ENCODE measurements at places on chromosomes 1 and 21.

- no peak for DNase-seq
Observed at GRCh38 chr1:91402023-91402422, 2.6 kb downstream of the HFM1 start.

- DNase-seq: no peak
Observed at GRCh38 chr1:204089044-204089751, 16.3 kb downstream of the SOX13 start.

DNA sequence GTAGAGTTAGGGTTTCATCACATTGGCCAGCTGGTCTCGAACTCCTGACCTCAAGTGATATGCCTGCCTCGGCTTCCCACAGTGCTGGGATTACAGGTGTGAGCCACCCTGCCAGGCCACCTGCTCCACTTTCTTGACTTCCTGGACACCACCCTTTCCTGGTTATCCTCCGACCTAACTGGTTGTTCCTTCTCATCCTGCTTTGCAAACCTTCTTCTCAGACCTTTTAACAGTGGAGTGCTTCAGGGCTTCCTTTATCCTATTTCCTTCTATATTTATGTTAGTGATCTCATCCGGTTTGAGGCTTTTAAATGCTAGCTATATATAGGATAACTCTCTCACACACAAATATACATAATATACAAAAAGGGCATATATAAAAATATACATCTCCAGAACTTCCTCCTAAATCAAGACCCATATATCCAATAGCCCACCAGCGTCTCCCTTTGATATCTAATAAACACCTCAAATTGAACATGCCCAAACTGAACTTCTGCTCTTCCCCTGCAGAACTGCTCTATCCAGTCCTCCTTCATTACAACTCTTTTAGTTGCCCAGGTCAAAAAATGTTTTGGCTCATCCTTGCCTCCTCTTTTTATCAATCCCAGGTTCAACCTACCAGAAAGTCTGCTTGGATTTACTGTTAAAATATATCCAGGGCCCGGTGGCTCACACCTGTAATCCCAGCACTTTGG lies 19.5 kb upstream of the UQCRHL start:
- DNase-seq: no peak

GRCh38 chr1:231183639-231184590 lies 22.1 kb downstream of the TRIM67 start:
- no peak for DNase-seq

DNA sequence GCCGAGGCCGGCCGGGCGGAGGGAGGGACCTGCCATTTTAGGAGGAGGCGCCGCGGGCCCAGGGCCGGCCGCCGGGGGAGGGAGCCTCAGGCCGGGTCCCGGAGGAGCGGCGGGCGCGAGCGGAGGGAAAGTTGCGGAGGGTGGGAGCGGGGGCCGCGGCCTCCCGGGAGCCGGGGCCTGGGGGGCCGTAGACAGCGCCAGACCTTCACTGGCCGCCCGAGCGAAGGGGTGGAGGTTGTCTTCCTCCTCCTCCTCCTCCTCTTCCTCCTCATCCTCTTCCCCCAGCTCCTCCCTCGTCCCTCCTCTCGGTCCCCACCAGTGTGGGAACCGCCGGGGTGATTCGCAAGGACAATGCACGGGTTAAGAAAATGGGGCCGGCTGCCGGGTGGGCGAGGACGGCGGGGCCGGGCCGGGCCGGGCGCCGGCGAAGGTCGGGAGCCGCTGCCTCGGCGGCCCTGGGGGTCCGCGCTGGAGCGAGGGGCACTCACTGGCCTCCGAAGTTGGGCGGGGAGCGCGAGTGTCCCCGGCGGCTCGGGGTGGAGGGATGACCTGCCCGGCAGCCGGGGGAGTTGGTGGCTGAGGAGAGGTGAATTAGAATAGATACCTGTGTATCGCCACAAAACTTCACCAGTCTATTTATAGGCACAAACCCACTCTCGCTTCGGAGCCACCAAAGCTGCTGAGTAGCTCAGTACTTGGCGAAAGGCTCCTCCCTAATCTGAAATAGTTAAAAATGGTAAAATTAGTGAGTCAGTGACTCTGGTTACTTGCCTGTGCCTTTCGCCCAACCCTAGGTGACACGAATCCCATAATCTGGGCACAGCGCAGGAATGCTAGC lies 1.3 kb downstream of the DYRK1A start:
- DNase-seq: no peak

GRCh38 chr1:23801338-23801748 lies 789 bp upstream of the GALE start:
- DNase-seq: no peak

- DNase-seq: peak; percentile 92
Observed at GRCh38 chr1:58584082-58584895, 7.2 kb upstream of the TACSTD2 start.

DNA sequence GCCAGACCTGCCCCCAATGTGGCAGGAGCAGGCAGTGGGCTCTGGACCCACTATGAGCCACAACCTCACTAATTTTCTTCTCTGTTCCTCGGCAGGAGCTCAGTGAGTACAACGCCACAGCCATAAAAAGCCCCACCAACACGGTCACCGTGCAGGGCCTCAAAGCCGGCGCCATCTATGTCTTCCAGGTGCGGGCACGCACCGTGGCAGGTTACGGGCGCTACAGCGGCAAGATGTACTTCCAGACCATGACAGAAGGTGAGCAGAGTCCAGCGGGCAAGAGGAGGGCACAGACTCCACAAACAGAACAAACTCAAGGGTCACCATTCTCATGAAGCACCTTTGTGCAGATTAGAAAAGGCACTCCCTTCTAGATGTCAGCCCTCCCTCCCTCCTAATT lies 79.9 kb downstream of the LACTBL1 start:
- DNase-seq: no peak

DNA sequence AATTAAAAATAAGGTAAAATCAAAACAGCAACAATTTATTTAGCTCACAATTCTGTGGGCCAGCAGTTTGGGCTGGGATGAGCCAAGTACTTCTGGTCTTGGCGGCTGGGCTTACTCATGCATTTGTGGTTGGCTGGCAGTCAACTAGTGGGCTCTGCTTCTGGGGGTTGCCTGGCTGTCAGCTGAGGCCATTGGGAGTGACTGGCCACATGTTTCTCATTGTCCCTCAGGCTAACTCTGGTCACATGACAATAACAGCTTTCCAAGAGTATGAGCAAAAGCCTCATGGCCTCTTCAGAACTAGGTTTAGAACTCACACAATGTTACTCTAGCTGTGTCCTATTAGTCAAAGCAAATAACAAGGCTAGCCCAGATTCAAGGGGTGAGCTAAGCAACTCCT lies 15.6 kb upstream of the CHIA start:
- peak; percentile 84 for DNase-seq

- no peak for DNase-seq
Observed at GRCh38 chr21:23876925-23877558, 1730.2 kb downstream of the MRPL39 start.

DNA sequence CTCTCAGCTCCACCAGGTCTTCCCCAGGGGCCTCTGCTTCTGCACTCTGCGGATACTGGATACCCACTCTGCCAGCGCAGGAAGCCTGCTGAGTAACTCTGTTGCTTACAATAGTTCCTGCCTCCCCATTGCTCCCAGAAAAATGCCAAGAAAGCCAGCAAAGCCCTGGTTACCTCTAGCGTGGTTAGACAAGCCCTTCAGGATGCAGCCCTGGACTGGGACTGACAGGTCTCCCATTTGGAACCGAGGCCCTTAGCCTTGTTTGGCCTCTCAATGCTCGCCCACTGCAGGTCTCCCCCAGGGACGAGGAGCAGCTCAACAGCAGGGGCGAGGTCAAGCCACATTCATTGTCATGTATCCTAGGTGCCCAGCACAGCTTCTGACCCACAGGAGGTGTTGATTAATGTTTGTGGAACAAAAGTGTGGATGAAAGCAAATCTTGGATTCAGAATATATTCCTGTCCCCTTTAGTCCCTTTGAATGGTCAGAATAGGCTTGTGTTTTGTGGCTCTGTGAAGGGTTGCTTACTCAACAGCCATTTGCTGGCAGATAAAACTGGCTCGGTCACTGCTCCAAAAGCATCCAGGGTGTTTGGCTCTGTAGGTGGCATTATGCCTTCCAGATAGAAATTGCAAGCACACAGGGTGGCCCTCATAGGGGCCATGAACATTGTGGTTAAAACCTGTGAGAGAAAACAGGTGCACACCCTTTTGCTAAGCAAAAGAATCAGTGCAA lies 58.9 kb downstream of the C1orf198 start:
- no peak for DNase-seq
